Lower lobe of right lung (tissue), 2 donors: ENCODE measurements at places on chromosomes 7 and 10. TPM values are rescaled to one million over a fixed set of nuclear protein-coding genes. Genes with fewer than 3 reads are reported as not detected.

Gene BAIAP2L1
- 21.1 TPM for total RNA-seq

Gene MKI67
- total RNA-seq: 4.8 TPM

Gene PFKP
- total RNA-seq: 23.5 TPM

Gene FAM107B
- 75.4 TPM for total RNA-seq

Gene SEC31B
- 16.0 TPM for total RNA-seq

Gene PITX3
- total RNA-seq: not detected

- H3K36me3 ChIP-seq: peaks cover 4% of the 10 kb centered on the region
- H3K4me1 ChIP-seq: no peaks in the 10 kb centered on the region
- H3K4me3 ChIP-seq: no peak overlapping the region
- DNase-seq: no peak
- H3K27ac ChIP-seq: no peak overlapping the region
Observed at GRCh38 chr10:84392181-84392580, 63.8 kb downstream of the CCSER2 start.

GRCh38 chr10:91296471-91296870, 76.0 kb downstream of the PCGF5 start:
- no peaks in the 10 kb centered on the region for H3K36me3 ChIP-seq
- no peak overlapping the region for H3K4me3 ChIP-seq
- no peak for DNase-seq
- no peaks in the 10 kb centered on the region for H3K27me3 ChIP-seq
- no peak overlapping the region for H3K27ac ChIP-seq

- H3K27me3 ChIP-seq: no peaks in the 10 kb centered on the region
- no peak for DNase-seq
- H3K27ac ChIP-seq: no peak overlapping the region
- H3K4me3 ChIP-seq: no peak overlapping the region
- H3K4me1 ChIP-seq: no peaks in the 10 kb centered on the region
Observed at GRCh38 chr10:58239561-58240169, 28.0 kb downstream of the IPMK start.

DNA sequence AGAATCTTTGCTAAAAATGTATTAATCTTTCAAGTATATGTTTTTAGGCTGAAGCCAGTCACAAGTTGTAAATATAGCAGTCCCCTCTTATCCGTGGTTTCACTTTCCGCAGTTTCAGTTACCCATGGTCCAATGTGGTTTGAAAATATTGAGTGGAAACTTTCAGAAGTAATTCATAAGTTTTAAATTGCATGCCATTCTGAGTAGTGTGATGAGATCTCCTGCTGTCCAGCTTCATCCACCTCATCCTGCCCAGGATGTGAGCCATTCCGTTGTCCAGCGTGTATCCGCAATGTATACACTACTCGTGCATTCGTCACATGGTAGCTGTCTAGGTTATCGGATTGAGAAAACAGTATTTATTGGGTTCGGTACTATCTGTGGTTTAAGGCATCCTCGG, 12.2 kb downstream of the PDCD4 start:
- H3K27ac ChIP-seq: no peak overlapping the region
- H3K4me3 ChIP-seq: no peak overlapping the region

DNA sequence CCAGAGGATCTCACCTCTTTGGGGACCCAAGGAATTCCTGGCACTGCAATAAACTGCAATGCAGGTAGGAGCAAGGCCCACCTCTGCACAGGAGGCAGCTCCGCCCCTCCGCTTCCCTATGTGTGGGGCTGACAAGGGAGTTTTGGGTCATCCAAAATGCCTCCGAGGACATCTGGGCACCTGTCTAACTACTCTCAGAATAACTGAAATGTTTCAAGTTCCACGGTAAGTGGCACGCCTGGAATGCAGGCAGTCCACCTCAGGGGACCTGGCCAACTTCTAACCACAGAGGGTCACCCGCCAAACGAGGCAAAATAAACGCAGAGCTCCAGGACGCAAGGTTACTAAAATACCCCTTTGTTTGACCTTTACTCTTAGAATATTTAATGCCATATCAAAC, 102.5 kb downstream of the FGFR2 start:
- DNase-seq: peak; percentile 52
- H3K36me3 ChIP-seq: peaks cover 8% of the 10 kb centered on the region
- H3K4me3 ChIP-seq: no peak overlapping the region

DNA sequence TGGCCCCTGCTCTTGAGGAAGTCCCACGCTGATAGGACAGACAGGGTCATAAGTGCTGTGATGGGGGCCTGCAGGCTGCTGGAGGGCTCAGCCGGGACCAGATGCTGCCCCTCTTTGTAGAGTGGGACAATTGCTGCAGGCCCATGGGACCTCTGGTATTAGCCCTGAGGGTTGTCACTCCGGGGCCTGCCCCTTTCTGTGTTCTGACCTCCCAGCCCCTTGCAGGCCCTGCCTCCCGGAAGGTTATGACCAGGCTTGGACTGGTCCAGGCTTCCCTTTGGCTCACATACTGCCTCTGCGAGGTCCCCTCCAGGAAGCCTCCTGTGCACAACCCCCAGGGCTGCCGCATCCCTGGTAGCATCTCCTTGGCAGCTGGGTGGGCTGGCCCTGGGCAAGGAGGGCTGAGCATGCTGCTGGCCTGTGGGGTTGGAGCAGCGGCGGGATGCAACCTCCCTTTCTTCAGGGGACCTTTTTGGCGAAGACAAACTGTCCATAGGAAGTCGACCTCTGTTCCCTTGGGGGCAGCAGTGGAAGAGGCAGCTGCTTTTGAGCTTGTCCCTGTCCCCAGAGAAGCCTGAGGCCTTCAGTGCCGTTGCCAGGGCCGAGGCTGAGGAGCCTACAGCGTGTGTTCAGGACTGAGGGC, 8.8 kb downstream of the LIMK1 start:
- H3K36me3 ChIP-seq: peaks cover 14% of the 10 kb centered on the region
- H3K27me3 ChIP-seq: no peaks in the 10 kb centered on the region
- peaks cover 32% of the 10 kb centered on the region for H3K4me1 ChIP-seq
- peak; percentile 57 for DNase-seq

- H3K4me3 ChIP-seq: no peak overlapping the region
- no peaks in the 10 kb centered on the region for H3K27me3 ChIP-seq
- no peak overlapping the region for H3K27ac ChIP-seq
- H3K4me1 ChIP-seq: no peaks in the 10 kb centered on the region
- H3K36me3 ChIP-seq: no peaks in the 10 kb centered on the region
Observed at GRCh38 chr7:116942504-116942903, 10.8 kb upstream of the ST7 start.

DNA sequence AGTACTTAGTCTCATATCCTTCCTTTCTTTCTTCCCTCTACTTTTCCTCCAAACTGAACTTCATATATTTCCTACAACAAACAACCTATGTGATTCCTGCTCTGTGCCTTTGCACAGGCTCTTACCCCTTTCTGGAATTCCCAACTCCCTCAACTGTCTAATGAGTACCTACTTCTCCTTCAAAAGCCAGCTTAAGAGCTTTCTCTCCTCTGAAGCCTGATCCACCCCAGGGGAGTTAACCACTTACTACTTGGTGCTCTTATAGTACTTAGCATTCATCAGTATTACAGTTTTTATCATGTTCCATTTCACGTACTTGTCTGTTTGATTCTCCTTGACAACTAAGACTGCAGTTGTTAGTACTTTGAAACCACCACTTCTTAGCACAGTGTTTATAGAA, 246.1 kb downstream of the LRRTM3 start:
- no peak for DNase-seq
- no peaks in the 10 kb centered on the region for H3K27me3 ChIP-seq

DNA sequence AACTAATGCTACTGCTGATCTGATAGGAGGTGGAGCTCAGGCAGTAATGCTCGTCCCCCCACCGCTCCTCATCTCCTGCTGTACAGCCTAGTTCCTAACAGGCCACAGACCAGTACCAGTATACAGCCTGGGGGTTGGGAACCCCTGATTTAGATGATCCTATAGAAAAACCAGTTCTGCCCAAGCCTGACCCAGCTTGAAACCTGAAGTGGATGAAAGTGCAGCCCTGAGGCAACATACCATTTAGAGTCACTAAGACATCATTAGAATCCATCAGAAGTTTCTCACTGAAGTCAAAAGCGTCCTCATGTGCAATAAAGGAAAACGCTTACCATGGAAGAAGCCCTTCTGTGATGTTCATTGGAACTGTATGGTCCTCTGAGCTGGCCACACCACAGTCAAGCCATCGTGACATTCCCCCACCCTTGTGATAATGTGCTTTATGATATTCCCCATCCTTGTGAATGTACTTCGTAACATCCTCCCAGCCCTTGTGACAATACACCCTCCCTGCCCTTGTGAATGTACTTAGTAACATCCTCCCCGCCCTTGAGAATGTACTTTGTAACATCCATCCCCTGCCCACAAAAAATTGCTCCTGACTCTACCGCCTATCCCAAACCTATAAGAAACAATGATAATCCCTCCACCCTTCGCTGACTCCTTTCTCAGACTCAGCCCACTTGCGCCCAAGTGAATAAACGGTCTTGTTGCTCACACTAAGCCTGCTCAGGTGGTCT, 65.9 kb upstream of the HECTD2 start:
- DNase-seq: no peak
- no peaks in the 10 kb centered on the region for H3K36me3 ChIP-seq
- peaks cover 9% of the 10 kb centered on the region for H3K4me1 ChIP-seq
- H3K4me3 ChIP-seq: no peak overlapping the region
- no peaks in the 10 kb centered on the region for H3K27me3 ChIP-seq

- no peak overlapping the region for H3K27ac ChIP-seq
- no peaks in the 10 kb centered on the region for H3K4me1 ChIP-seq
- DNase-seq: no peak
Observed at GRCh38 chr7:115851291-115851690, 179.3 kb downstream of the TFEC start.

DNA sequence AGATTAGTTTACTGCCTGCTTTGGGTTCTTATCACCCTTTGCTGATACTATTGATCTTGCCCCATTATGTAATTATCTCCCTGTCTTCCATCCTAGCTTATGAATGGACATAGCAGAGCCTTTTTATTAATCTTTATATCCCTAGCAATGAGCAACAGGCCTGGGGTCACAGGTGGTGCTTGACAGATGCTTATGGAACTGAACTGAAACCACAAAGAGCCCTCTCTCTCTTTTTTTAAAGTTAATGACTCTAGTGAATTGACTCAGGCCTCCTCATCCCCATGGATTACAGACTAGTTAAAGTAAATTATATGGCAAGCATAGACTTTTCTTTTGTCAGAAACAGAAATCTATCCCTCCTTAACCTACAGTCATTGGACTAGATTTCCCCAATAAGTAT, 265.2 kb downstream of the PHTF2 start:
- no peaks in the 10 kb centered on the region for H3K4me1 ChIP-seq
- no peak for DNase-seq
- no peak overlapping the region for H3K27ac ChIP-seq
- no peak overlapping the region for H3K4me3 ChIP-seq

DNA sequence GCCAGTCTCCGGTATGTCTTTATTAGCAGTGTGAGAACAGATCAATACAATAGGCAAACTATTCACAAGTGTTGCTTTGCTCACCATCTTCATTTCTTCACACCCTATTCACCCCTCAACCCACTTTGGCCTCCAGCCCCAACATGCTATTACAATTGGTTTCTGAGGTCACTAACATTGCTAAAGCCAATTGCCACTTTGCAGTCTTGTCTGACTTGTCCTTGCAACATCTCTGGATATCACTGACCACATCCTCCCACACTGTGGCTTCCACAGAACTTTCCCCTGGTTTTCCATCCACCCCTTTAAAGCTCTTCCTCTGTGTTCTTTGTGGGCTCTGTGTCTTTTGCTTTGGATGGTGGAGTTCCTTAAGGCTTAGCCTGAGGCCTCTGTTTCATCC, 5.2 kb upstream of the APBB1IP start:
- peaks cover 18% of the 10 kb centered on the region for H3K4me1 ChIP-seq
- peaks cover 2% of the 10 kb centered on the region for H3K27me3 ChIP-seq
- H3K4me3 ChIP-seq: no peak overlapping the region
- H3K27ac ChIP-seq: no peak overlapping the region
- no peaks in the 10 kb centered on the region for H3K36me3 ChIP-seq
- no peak for DNase-seq

DNA sequence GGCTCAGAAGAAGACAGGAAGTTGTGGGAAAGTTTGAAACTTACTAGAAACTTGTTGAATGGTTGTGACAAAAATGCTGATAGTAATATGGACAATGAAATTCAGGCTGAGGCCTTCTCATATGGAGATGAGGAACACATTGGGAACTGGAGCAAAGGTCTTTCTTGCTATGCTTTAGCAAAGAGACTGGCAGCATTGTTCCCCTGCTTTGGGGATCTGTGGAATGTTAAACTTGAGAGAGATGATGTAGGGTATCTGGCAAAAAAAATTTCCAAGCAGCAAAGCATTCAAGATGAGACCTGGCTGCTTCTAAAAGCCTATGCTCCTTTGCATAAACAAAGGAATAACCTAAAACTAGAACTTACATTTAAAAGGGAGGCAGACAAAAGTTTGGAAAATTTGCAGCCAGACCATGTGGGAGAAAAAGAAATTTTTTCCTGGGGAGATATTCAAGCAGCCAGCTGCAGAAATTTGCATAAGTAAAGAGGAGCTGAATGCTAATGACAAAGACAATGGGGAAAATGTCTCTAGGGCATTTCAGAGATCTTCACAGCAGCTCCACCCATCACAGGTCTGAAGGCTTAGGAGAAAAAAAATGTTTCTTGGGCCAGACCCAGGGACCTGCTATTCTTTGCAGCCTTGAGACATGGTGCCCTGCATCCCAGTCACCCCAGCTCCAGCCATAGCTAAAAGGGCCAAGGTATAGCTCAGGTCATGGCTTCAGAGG, 16.5 kb upstream of the KCND2 start:
- H3K36me3 ChIP-seq: no peaks in the 10 kb centered on the region
- H3K27me3 ChIP-seq: no peaks in the 10 kb centered on the region
- H3K4me3 ChIP-seq: no peak overlapping the region

DNA sequence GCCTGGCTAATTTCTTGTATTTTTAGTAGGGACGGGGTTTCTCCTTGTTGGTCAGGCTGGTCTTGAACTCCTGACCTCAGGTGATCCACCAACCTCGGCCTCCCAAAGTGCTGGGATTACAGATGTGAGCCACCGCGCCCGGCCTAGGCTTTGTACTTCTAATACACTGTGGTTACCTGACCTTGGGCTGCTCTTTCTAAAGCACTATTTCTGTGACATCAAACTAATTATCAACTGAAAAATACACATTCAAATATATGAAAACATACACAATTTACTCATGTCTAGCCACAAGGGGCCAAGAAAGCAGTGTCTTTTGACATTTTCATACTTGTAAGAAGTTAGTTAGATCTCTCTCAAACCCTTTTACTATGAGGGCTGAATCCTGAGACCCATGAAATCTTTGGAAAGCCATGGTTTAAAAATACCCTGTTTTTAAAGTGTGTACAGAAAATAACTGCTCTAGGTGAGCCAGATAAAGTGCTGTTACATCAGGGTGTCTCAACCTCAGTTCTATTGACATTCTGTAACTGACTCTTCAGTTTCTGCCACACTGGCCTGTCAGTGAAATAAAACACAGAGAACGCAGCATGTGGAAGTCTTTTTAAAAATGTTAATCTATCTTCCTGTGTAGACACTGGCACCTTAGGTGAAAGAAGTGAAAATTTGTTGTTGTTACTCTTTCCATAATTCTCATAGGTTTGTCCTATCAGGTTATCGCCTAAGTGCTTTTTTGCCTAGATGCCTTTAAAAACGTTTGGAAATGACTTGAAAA, 58.8 kb downstream of the CREM start:
- no peaks in the 10 kb centered on the region for H3K27me3 ChIP-seq
- H3K4me1 ChIP-seq: no peaks in the 10 kb centered on the region
- no peaks in the 10 kb centered on the region for H3K36me3 ChIP-seq
